Right lobe of liver (tissue), 6 donors: ENCODE measurements at places on chromosomes 5 and 9.

- DNase-seq: no peak
- H3K27me3 ChIP-seq: no peaks in the 10 kb centered on the region
- H3K36me3 ChIP-seq: no peaks in the 10 kb centered on the region
- H3K4me3 ChIP-seq: no peak overlapping the region
These were observed 14.9 kb downstream of the DEPDC1B start for GRCh38 chr5:60685028-60685427.

DNA sequence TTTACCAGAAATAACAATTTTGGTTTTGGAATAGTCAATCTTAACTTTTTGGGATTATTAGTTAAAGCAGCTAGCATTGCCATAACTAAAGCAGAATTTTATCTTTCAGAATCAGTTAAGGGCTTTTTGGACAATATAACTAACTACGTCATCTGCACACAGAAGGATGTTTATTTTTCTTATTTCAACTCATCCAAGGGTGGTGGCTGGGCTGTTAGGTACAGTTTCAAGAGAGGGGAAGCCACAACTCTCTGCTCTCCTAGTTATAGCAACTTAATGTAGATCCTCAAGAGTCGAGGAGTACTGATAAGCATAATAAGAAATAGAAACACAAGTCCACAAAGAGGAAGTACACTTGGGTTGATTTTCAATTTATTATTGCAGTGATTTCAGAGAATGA, 65.6 kb downstream of the ANKRD55 start:
- no peaks in the 10 kb centered on the region for H3K27me3 ChIP-seq
- no peak overlapping the region for H3K4me3 ChIP-seq
- no peaks in the 10 kb centered on the region for H3K36me3 ChIP-seq

GRCh38 chr5:4976902-4977301, 163.2 kb upstream of the ADAMTS16 start:
- H3K27me3 ChIP-seq: no peaks in the 10 kb centered on the region
- no peak overlapping the region for H3K4me3 ChIP-seq
- no peaks in the 10 kb centered on the region for H3K4me1 ChIP-seq
- H3K27ac ChIP-seq: no peak overlapping the region

- no peak overlapping the region for H3K27ac ChIP-seq
- no peaks in the 10 kb centered on the region for H3K36me3 ChIP-seq
- H3K4me1 ChIP-seq: no peaks in the 10 kb centered on the region
- DNase-seq: no peak
- H3K4me3 ChIP-seq: no peak overlapping the region
These were observed 270.7 kb upstream of the ELAVL2 start for GRCh38 chr9:24096756-24097155.

DNA sequence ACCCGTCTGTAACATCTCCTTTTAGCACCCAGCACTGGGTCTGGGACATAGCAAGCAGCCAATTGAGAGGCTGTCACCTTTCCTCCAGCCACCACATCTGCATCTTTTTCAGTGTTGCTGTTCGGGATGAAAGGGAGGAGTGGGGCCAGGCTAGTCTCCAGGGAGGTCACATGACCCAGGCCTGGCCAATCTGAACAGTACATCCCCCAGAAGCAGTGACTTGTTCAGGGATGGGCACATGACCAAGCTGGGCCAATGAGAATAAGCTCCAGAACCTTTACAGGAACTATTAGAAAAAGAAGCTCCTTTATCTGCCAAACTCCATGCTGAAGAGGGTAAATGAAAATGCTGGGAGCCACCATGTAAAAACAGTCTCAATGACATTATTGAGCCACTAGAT, 359.0 kb downstream of the SLIT3 start:
- H3K27ac ChIP-seq: no peak overlapping the region
- H3K27me3 ChIP-seq: no peaks in the 10 kb centered on the region
- DNase-seq: no peak
- H3K4me1 ChIP-seq: no peaks in the 10 kb centered on the region

GRCh38 chr9:102309379-102309778, 570.9 kb upstream of the GRIN3A start:
- H3K27me3 ChIP-seq: no peaks in the 10 kb centered on the region
- H3K4me1 ChIP-seq: no peaks in the 10 kb centered on the region
- H3K27ac ChIP-seq: no peak overlapping the region
- H3K36me3 ChIP-seq: no peaks in the 10 kb centered on the region

- H3K27ac ChIP-seq: no peak overlapping the region
- no peaks in the 10 kb centered on the region for H3K27me3 ChIP-seq
- no peaks in the 10 kb centered on the region for H3K4me1 ChIP-seq
- H3K36me3 ChIP-seq: no peaks in the 10 kb centered on the region
These were observed 60.5 kb downstream of the SYK start for GRCh38 chr9:90861826-90862740.

- H3K27me3 ChIP-seq: no peaks in the 10 kb centered on the region
- no peak overlapping the region for H3K4me3 ChIP-seq
- no peak overlapping the region for H3K27ac ChIP-seq
- H3K36me3 ChIP-seq: no peaks in the 10 kb centered on the region
- no peaks in the 10 kb centered on the region for H3K4me1 ChIP-seq
These were observed 16.2 kb downstream of the ATPSCKMT start for GRCh38 chr5:10233505-10233904.
